ENCODE measurements at places on chromosomes 1 and 21.

GRCh38 chr1:109765483-109765815 lies 1.7 kb upstream of the EPS8L3 start:
- DNase-seq = no peak

DNA sequence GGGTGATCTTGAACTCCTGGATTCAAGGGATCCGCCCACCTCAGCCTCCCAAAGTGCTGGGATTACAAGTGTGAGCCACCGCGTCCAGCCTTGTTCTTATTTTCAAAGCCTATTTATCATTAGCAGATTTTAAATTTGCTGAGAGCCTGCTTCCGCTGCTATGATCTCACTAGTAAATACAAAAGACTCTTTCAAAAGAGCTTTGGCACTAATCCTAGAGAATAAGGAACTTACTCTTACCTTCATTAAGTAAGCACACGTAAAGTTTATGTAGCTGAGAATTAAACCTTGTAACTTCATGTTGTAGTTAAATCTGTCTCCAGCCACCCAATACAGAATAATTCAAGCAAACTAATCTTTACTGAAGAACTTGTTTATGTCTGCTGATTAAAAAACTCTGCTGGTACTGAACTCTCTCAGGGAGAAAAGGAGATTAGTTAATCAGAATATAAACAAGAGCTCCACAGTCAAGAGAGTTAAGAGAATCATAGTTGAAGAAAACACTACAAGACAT lies 72.3 kb downstream of the RUSC1 start:
- no peak for DNase-seq

- no peak for DNase-seq
Observed at GRCh38 chr21:33189824-33190223, 39.9 kb upstream of the IFNAR2 start.

DNA sequence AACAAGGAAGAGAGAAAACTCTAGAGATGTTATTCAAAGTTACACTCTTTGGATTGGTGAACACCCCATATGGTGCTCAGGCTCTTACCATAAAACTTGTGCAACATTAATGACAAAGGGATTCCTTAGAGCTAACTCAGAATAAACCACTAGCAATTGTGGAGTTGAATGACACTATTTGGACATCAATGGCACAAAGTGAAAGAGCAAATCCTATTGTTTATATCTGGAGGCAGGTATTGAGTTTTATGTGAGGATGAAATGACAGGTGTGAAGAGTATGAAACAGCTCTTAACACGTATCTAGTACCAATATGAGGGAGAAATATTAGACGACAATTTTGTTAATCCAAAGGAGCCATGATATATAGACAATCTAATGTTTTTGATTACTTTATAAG lies 584.9 kb upstream of the PBX1 start:
- DNase-seq = no peak

DNA sequence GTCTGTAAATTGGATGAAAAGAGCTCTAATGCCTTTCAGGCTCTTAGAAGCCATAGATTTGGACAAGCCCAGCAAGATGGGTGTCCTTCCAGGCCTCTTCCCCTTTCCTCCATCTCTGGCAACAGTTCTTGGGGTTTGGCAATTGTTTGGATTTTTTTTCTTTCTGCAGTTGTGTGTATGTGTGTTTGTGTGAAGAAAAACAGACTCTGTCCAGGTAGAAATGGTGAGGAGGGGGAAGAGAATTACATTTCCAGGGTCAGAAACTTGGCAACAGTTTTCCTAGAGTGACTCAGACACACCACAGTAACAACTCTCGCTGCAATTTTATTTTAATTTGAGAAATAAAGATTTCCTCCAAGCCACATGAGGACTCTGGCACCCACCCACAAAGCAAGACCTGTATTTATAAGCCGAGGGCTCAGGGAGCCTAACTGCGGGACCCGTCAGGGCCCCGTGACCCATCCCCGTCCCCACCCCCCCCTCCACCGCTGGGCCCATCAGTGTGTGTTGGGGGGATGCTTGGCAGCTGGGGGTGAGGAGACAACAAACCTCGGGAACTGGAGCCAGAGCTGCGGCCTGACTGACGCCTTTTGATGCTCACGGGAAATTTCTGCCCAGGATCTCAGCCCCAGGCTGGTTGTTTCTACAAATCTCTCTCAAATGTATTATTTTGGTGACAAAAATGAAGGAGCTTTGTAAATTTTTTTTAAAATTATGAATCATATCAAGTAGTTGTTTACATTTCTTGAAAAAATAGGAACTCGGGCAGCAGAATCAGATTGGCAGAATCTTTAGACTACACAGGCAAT lies 4.4 kb downstream of the TMEM200B start:
- DNase-seq = no peak

- no peak for DNase-seq
Observed at GRCh38 chr1:48442864-48443619, 29.0 kb downstream of the SPATA6 start.

GRCh38 chr1:51303751-51304251 lies 26.6 kb downstream of the TTC39A start:
- no peak for DNase-seq

DNA sequence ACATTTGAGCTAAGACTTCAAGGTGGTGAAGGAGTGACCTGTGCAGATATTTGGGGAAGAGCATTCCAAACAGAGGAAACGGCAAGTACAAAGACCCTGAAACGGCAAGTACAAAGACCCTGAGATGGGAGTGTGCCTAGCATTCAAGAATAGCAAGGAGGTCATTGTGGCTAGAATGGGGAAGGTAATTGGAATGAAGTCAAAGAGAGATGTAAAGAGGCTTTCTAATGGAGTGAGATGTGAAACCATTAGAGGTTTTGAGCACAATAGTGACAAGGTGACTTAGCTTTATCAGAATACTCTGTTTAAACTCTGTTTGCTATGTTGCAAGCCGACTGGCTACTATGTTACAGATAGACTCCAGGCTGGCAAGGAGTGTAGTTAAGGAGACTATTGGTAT lies 4.4 kb downstream of the CDC7 start:
- DNase-seq = no peak

GRCh38 chr1:47662068-47662467 lies 224.2 kb downstream of the FOXD2 start:
- DNase-seq = no peak

GRCh38 chr1:1063945-1064831 lies 9.9 kb downstream of the RNF223 start:
- peak; percentile 90 for DNase-seq

GRCh38 chr21:27024301-27024700 lies 57.4 kb upstream of the ADAMTS5 start:
- no peak for DNase-seq

DNA sequence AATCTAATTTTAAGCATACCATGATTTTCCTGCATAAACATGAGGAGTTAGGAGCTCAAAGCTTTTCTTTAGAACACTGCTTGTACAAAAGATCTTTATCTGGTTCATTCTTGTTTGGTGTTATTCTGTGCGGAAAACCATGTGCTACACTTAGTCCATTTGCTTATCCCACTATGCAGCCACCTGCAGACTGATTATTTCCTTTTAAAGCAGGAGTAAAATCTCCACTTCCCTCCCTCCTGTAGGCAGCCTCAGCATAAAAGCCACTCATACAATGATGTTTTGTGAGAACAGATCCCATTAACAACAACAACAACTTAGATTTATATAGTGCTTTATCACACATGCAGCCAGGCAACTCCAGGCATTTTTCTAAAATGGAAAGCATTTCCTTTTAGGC lies 355.3 kb upstream of the NEGR1 start:
- DNase-seq = no peak

GRCh38 chr1:28441674-28442073 lies 64.2 kb upstream of the RCC1 start:
- DNase-seq = no peak

All from stimulated activated CD4-positive, alpha-beta T cell treated with anti-CD3 and anti-CD28 coated beads, Interleukin-15, amount 100 ng/mL, for 48 hours (primary cell).